ENCODE measurements at places on chromosomes 12 and 14.

GRCh38 chr14:91869556-91869955, 2.2 kb upstream of the TC2N start:
- DNase-seq = no peak

GRCh38 chr12:19597167-19598026, 158.1 kb downstream of the AEBP2 start:
- no peak for DNase-seq

DNA sequence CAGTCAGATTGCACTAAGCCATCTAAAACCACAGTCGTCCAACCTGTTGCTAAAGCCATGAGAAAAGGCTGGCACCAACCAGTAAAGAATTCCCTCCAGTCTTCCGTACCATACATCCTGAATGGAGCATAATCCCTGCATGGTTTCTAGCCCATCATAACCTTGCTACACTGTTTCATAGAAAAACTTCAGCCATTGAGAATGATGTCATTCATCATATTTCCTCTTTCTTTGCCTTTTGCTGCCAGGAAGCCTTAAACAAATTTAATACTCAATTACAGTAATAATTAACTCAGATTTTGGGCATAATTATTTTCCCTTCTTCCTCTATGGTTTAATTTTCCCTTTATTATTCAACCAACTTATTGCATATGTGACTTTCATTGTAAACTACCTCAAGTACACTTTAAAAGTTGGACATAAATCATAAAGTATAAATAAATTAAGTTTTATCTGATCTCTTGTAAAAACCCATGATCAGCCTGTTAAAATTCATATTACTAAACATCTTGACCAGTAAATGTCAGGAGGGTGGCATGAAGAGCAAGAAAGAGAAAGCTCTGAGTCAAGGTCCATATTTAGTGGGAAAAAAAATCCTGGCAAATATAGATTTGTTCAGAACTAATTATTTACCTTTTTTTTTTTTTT, 264.7 kb downstream of the ZFP36L1 start:
- DNase-seq = no peak

- DNase-seq = no peak
These were observed 4.7 kb downstream of the CLEC2D start for GRCh38 chr12:9674226-9674590.

- no peak for DNase-seq
These were observed 400.9 kb downstream of the SNAPC1 start for GRCh38 chr14:62162998-62163589.

GRCh38 chr12:25518512-25518911, 34.6 kb downstream of the LMNTD1 start:
- DNase-seq = no peak

DNA sequence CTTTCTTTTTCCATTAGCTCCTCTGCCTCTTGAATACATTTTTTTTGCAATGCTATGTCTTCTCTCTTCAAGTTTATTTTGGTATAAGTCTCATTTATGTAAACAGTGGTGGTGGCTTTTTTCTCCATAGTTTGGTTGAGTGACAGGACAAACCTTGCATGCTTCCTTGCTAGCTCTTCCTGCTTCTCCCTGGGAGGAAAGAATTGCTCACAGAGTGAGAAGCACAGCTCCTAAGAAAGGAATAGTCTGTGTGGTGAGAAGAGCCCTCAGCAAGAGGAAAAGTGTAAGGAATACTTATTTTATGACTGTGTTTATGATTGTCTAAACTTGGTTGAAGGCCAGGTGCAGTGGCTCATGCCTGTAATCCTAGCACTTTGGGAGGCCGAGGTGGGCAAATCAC, 11.5 kb downstream of the CCDC175 start:
- DNase-seq = no peak

DNA sequence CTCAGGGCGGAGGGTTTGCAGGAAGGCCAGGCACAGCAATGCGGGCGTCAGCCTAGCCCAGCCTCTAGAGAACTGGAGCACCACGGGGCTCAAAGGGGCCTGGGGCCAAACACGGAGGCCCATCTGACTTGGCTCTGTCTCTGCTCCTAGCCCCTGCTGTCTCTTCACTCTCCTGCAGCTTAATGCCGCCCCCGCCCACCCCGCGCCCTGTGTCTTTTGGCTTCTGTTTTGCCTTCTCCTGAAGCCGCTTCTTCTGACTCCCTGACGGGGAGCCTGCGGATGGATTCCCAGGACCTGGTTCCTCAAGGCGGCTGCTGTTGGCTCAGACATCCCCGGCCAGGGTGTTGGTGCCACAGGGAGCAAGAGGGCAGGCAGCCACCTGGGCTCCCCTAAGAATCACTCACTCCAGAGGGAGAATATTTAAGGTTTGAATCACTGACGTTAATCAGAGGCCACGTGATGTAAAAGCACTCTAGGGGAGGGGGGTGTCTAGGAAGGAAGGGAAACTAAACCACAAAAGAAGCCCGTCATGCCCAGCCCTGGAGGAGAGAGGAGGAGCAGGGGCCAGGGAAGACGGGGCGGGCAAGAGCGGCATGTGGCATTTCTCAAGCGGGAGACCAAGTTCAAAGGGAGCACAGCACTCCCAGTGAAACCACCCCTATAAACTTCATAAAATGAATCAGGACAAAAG, 36.9 kb upstream of the PRMT8 start:
- no peak for DNase-seq

- DNase-seq = no peak
These were observed 94.5 kb downstream of the LRRIQ1 start for GRCh38 chr12:85130646-85131045.

DNA sequence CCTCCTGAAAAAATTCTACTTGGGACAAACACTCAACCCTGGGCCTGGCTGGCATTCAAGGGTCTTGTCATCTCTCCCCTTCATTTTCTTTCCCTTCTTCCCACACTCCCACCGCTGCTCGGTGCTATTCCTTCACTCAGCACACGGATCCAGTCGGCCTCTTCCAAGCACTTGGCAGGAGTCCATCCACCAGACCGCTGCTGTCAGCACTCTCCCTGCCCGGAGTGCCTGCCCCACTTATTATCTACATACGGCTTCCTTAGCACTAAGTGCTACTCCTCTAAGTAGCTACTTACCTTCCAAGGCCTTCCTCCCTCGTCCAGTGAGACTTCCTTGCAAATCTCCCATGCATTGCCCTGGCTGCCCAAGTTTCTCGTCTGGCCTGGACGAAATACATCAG, 29.8 kb downstream of the CALM1 start:
- DNase-seq = no peak

- DNase-seq = no peak
These were observed 8.0 kb upstream of the PGAM5 start for GRCh38 chr12:132702640-132703039.

GRCh38 chr12:106141003-106141402, 2.2 kb upstream of the NUAK1 start:
- DNase-seq = no peak

- no peak for DNase-seq
These were observed 19.8 kb downstream of the VASH1 start for GRCh38 chr14:76780875-76781647.

Data from NCI-H774 (cell line).